ENCODE measurements at places on chromosomes 7 and 10. TPM values are rescaled to one million over a fixed set of nuclear protein-coding genes. Genes with fewer than 3 reads are reported as not detected.

Gene TFPI2
- total RNA-seq, result 3.4 TPM

Gene LRRC17
- total RNA-seq, result not detected

Gene ZYX
- total RNA-seq, result 10.7 TPM

Gene LIPK
- not detected for total RNA-seq

Data from melanocyte of skin (primary cell).